NCI-H1048 (cell line): ENCODE measurements at places on chromosomes 3 and 15.

DNA sequence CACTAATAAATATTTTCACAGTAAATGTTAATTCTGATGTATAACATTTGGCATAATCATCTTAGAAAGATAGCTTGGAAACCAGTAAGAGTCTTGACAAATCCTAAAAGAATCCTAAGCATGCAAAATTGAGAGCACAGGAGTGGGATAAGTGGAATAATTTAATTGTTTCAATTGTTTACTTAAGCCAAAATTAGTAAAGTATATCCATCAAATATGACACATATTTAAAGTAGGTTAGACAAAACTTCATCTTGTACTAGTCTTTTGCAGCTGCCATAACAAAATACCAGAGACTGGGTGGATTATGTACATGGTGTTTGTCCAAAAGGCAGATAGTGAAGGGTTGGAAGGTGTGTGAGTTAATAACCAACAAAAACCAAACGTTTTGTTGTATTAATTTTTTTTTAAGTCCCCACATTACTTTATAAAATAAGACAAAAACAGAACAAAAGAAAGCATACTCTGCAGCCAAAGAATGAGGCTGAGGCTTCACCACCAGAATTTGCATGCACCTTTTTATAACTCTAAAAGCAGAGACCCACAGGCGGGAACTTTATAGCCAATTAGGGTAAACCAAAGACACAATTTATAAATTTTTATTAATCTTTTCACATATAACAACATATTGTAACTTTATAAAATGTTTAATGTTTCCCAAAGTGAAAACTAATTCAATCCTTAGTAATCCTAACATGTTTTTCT is 41.9 kb upstream of the CD200R1L start:
- DNase-seq, result no peak

GRCh38 chr15:57111002-57111401 is 192.6 kb downstream of the TCF12 start:
- DNase-seq, result no peak

DNA sequence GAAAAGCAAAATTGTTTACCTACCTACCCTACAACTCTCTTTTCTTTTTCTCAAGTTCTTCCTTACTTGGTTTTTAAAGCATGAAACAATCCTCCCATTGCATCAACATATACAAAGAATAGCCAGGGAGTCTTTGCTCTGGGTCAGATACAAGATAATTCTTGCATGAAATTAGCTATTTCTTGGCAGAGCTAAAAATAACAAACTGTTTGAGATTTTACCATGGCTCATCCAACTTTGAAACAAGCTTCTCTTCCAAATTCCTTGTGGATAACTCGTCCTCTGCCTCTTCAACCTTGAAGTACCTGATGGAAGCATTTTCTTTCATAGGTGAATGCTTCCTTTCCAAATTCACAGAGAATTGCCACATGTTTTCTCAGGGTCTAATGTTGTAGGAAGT is 9.2 kb upstream of the CBLB start:
- no peak for DNase-seq

DNA sequence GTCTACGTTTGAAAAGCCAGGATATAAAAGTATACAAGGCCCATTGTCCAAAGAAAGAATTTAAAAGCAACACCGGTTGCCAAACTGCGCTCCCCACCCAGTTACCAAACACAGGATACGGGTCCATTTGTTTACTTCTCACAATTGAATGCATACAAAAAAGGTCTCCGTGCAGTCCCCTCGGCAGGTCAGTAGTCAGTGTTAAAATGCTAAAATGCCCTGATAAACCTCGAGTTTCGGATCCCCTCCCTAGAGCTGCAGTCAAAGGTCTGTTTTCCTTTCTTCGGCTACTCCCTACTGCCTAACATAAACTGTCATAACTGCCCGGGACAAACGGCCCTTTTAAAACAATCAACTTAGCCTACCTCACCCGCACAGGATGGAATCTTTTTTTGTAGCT is 534.6 kb downstream of the FOXP1 start:
- DNase-seq, result no peak

GRCh38 chr15:32822739-32823138 is 104.9 kb downstream of the GREM1 start:
- DNase-seq, result no peak

DNA sequence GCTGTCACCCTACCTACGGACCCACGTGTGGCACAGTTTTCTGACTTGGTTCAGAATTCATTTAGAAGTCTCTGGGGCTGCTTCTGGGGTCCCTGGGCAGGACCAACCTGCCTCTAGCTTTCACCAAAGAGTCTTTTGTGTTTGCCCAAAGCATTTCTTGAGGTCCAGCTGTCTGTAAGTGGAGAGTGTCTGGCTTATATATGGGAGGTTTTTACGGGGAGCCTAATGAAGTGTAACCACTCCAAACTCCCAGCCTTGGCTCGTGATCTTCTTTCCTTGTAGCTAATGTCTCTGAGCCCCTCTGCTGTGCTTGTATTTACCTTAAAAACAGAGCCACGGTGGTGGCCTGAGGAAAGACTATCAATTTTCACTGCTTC is 109.0 kb upstream of the CTDSPL start:
- DNase-seq, result no peak

- DNase-seq, result no peak
Observed at GRCh38 chr15:63522225-63522578, 17.8 kb downstream of the USP3 start.

- DNase-seq, result no peak
Observed at GRCh38 chr3:66195347-66195783, 25.4 kb upstream of the SLC25A26 start.

- no peak for DNase-seq
Observed at GRCh38 chr3:165194511-165195240, 1.5 kb downstream of the SLITRK3 start.

DNA sequence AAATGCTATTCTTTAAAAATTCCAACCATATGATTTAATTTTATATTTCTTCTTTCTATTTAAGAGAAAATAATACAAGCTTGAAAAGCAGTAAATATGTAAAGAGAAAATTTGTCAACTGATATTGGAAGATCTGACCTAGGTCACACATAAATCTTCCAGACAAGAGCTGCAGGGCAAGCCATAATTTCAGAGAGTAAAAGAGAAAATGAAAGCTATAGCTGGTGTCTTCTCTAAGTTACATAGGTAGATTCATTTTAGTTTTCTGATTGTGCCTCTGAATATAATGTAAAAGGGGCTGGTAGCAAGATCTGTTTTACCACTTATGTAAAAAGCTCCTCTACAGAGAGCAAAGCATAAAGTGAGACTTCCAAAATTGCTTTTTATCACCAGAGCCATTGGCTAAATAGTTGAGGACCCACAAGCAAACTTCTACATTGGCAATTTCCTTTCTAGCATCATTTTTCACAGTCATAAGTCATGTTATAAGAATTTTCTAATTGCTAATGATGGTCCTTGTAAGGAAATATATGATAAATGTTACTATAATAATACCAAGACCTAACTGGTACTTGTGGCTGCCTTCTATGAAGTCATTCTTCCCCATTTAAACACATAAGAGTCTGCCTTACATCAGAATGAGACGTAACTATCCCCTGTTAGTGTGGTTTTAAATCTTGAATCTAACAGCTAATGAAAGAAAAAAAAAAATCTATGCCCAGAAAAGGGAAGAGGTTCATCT is 80.8 kb upstream of the SKOR1 start:
- DNase-seq, result no peak

DNA sequence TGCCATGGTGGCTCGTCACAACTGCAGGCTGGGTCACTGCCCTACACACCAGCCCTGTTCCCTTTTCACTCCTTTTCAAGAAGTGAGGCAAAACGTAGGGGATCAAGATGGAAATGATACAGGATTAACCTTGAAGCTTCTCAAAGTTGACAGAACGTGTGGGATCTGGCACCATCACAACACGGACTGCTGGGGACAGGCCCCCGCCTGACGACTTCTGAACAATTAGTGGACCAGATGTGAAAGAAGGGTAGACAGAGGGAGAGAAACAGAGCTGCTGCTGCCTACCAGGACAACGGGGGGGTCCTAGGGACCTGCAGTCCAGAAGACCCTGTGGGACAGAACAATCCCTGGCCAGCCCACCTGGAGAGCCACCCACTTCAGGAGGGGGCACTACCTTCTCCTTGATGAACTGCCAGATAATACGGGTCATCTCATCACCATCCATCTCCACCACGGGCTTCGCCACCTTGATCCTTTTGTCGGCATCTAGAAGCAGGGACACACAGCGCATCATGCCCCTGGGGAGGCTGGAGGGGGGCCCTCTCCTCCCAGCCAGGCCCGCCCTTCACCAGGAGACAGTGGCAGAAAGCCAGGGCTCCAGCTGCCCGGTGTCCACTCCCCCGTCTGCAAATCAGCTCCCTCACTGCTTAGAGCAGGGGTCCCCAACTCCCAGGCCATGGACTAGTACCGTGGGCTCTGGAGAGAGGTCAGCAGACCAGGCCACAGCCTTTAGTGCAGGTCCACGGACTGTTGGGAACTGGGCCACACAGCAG is 10.9 kb downstream of the IDH2 start:
- no peak for DNase-seq

DNA sequence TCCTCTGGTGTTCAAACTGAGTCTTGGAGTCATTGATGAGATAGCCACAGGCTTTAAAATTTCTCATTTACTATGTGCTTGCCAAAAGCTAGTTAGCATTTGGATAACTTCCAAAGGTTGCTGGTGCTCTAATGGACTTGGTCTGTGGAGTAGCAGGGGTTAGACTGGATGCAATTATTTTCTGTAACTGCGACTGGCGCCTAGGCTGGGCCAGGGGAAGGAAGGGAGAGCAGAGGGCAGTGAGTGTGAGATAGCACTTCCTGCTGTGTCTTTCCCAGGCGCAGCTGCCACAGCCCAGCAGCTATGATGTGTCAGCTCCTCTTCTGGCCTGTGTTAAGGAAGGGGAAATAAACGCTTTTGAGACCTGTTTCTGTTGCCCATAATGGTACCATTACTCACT is 98.6 kb downstream of the MYRIP start:
- no peak for DNase-seq

DNA sequence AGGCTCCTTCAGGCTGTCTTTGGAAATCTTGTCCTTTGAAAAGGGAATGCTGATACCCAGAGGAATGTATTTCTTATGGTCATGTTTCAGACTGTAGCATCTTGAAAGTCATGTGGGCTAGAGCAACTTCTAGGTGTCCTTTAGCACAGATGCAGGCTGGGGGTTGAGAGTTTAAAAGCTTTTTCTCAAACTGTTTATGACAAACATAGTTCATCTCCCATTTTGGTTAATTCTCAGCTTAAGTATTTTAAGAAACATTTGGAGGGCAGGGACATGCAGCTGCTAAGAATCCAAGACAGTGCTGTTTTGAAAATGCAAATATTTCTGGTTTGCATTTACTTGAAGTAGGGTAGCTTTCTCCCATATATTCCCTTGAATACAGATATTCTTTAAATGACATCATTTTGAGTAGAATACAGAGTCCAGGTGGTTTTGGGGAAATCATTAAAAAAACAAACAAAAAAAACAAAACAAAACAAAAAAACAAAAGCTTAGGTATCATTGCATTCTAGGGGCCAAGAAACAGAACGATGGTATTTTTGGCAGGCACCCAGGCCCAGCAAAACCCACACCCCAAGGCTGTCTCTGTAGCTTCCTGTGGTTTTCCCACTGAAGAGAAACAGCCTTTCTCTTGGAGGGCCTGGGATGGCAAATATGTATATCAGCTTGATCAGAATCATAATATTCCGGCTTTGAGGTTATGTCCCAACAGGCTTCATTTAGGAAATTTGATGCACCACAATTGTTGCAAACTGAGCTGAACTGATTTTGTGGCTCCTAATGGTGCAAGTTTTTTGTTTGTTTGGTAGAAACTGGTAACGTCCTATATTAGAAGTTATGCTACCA is 120.0 kb downstream of the ATG7 start:
- no peak for DNase-seq

- DNase-seq, result no peak
Observed at GRCh38 chr3:124034016-124034843, 42.3 kb upstream of the ROPN1 start.

GRCh38 chr3:54999159-54999558 is 71.3 kb upstream of the LRTM1 start:
- DNase-seq, result no peak

- no peak for DNase-seq
Observed at GRCh38 chr3:197468167-197468566, 87.6 kb downstream of the BDH1 start.

GRCh38 chr15:62843311-62843710 is 199.2 kb upstream of the TPM1 start:
- no peak for DNase-seq

GRCh38 chr15:25247407-25248038 is 191.3 kb downstream of the UBE3A start:
- no peak for DNase-seq

DNA sequence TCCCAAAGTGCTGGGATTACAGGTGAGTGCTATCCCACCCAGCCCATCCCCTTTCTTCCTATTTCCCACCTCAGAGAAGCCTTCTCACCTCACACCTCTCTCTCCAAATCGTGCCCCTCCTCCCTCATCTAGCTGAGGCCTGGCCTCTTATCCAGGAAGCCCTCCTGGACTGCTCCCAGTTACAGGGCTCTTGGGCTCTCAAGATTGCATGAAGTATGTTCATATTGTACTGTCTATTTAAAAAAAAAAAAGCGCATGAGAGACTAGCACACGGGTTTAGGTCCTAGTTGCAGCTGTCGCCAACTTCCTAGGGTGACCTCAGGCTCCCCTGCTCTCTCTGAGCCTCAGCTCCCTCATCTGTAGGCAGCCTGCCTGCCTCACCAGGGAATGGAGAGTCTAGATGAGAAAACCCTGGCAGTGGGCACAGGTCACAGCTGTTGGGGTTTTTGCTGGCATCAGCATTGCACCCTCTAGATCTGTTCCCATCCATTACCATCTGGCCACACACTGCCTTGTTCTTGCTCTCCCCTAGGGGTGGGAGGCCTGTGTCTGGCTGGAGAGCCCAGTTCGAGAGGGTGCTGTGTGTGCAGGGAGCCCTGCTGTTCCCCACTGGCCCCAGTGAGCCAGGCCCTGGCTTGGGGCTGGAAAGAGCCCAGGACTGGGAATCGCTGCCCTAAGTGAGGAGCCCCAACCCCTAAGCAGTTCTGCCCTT is 24.2 kb upstream of the C15orf39 start:
- no peak for DNase-seq

- no peak for DNase-seq
Observed at GRCh38 chr15:79962178-79962577, 8.8 kb downstream of the BCL2A1 start.

DNA sequence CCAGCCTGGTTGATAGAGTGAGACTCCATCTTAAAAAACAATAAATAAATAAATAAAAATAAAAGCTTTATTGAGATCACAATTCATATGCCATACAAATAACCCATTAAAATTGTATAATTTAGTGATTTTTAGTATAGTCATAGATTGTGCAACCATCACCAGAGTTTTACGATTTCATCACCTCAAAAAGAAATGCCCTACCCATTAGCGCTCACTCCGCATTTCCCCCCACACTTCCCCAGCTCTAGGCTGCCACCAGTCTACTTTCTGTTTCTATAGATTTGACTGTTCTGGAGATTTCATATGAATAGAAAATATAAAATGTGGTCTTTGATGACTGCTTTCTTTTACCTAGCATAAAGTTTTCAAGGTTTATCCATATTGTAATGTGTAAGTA is 57.0 kb downstream of the ARHGEF26 start:
- DNase-seq, result no peak
